T-helper 9 cell (primary cell): ENCODE measurements at places on chromosomes 3 and 15.

- DNase-seq: no peak
These were observed 85.4 kb downstream of the HES1 start for GRCh38 chr3:194221336-194221735.

GRCh38 chr3:51550080-51550819 lies 11.7 kb downstream of the RAD54L2 start:
- no peak for DNase-seq

- no peak for DNase-seq
These were observed 2.6 kb downstream of the ITIH4 start for GRCh38 chr3:52827866-52828376.

GRCh38 chr3:22491344-22491743 lies 711.8 kb upstream of the UBE2E2 start:
- no peak for DNase-seq

DNA sequence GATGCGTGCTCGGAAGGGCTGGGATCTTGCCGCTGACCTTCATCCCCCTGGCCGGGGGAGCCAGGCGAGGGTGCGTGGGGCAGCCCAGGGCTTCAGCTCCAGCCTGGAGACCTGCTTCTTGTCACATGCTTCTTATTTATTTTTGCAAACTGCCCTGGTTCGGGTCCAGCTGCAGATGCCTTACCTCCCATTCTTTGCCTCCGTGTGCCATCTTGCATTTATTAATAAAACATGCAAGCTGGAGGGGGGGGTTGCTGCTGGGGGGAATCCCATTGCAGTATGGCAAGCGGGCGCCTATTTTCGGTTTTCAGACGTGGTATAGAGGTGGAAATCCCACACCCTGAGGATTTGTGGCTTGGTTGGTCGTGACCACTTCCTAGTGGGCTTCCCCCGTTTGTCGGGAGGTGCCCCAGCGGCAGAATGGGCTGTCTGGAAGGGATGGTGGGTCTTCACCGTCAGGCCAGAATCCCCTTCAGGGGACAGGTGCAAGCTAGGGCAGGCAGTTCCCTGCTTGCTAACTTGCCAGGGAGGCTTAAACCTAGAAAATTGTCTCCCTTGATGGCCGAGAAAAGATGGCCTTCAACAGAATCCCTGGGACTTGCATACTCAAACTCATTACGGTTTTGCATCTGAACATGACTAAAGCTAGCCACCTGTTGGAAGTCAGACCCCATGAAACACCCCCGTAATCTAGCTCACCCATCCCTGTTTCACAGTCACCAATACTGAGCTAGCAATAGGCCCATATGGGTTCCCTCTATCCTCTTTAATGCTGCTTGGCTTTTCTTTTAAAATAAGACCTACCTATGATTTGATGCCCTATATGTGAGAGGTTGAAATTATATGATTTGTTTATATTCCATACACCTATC lies 569 bp downstream of the TMEM266 start:
- peak; percentile 5 for DNase-seq

DNA sequence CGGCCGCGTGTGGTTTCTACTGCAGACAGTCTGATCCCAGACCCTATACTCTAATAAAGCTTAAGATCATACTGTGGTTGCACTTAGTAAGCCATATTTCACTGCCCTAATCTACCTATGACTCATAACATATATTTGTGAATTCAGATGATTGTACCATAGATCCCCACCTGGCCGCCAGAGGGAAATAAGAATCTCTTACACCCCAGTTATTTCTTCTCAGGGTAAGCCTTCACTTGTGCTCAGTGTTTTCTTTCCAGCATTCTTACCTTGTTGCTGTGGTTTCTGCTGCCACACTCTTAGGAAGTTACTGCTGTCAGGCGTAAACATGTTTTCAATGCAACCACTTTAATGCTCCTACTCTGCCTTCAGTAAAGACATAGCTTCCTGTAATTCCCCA lies 105.9 kb downstream of the B3GALNT1 start:
- no peak for DNase-seq

- DNase-seq: no peak
These were observed 7.6 kb upstream of the P2RY14 start for GRCh38 chr3:151285940-151286339.

DNA sequence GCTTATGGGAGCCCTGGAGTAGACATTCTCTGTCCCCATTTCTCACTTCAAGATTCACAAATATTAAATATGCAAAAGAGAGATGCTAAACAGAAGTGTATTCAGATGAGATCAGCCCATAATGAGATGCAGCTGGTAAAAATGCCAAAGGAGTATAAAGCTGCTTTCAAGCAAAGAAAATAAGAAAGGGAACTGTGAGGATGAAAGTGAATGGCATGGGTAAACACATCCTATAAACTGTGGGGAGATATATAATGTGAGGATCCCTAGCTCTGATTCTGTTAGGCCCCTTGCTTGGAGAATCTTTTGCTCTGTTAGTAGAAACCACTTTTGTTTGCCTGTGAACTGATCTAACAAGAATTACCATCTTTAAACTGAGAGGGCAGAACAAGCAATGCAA lies 396.6 kb downstream of the SOX2 start:
- no peak for DNase-seq

GRCh38 chr15:81007428-81008064 lies 6.8 kb downstream of the TLNRD1 start:
- DNase-seq: no peak

DNA sequence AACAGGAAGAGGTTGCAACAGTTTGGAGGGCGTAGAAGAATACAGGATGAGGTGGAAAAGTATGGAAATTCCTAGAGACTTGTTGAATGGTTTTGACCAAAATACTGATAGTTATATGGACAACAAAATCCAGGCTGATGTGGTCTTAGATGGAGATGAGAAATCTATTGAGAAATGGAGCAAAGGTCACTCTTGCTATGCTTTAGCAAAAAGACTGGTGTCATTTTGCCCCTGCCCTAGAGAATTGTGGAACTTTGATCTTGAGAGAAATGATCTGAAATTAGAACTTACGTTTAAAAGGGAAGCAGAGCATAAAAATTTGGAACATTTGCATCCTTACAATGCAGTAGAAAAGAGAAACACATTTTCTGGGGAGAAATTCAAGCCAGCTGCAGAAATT lies 686.9 kb upstream of the GBE1 start:
- DNase-seq: no peak

- no peak for DNase-seq
These were observed 490.7 kb downstream of the GBE1 start for GRCh38 chr3:81270603-81271379.

DNA sequence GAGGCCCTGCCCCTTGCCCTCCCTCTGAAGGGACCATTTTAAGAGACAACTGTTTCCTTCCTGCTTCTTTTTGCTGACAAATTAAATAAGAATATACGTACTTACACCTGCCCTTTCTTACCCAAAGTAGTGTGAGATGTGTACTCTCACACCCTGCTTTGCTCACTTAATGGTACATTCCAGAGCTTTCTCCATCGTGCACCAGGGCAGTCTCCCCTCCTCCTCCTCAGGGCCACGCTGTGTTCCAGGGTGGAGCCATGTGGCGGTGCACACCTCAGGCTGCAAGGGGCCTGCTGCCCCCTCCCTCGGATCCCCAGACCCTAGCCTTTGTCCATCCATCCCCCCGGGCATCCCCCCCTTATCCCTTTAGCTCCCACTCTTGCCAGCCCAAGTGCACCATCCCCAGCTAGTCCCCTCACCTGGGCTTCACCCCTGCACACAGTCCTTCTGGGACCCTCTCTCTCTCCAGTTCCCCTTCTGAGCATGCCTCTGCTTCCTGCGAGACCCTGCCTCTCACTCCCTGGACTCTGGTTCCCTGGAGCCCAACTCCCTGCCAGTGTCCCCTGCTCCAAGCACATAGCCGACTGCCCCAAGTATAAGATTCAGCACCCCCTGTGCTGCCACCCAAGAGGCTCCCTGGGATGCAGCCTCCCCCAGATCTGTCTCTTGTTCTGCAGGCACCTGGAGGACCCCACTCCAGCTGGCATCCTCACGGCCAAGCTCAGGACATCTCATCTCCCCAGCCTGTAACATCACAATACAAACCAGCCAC lies 89.5 kb upstream of the IQSEC1 start:
- DNase-seq: no peak

DNA sequence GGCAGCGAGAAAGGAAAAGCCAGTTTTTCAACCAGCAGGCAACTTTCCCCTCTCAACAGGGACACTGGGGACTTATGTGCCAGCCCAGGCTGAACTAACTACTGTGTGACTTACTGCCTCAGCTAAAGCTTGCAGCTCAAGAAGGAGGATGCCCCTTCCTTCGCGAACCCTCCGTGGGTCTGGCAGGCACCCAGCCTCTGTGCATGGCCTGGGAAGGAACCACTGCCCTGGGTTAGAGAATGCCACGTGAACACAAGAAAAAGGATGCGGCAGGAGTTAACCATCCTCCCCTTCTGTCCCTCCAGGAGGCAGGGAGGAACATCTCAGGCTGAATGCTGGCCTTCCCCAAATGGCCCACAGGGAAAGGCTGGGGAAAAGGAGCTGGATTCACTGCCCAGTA lies 29.0 kb downstream of the CHDH start:
- no peak for DNase-seq

GRCh38 chr3:55091381-55092225 lies 163.7 kb upstream of the LRTM1 start:
- DNase-seq: no peak

DNA sequence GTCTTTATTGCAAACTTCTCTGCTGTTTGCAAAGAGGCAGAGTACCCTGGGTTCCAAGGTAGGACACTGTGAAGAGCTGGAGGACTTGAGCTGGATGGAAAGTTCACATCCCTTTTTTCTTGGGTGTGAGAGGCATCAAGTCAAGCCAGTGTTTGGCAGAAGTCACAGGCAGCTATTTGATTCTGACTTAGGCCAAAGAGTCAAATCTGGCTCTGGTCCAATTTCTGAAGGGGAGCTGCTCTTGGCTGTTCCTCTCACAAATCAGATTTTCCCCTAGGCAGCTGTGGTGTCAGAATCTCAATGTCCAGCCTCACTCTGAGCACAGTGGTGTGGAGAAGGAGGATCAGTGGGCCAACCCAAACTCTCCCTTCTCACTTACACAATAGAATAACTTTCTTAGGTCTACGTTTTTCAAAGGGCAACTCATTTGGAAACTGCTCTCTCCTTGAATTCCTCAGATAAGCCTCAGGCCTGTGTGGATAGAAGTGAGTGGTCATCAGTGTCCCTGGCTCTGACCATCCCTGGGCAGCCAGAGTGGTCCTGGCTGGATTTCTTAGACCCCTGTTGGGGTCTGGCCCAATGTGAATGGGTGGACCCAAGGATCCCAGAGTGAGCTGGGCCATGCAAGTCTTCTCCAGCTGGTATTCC lies 18.2 kb upstream of the AMOTL2 start:
- DNase-seq: no peak

DNA sequence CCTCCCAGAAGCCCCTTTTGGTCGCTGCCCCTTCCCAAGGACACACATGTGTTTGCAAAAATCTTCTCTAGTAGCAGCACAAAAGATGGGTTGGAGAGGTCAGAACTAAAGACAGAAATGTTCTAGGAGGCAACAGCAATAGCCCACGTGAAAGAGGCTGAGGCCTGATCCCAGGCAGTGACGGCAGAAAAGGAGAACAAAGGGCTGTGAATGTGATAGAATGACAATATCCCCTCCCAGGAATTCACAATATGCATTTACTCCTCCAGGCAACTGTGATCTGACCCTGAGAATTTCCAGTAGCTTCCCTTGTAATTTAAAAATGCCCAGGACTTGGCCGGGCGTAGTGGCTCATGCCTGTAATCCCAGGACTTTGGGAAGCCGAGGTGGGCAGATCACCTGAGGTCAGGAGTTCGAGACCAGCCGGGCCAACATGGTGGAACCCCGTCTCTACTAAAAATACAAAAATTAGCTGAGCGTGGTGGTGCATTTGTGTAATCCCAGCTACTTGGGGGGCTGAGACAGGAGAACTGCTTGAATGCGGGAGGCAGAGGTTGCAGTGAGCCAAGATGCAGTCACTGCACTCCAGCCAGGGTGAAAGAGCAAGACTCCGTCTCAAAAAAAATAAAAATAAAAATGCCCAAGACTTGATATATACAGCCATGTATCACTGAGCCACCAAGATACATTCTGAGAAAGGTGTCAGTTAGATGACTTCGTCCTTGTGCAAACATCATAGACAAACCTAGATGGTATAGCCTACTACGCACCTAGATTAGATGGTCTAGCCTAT lies 43.6 kb upstream of the PIAS1 start:
- no peak for DNase-seq

- DNase-seq: no peak
These were observed 41.7 kb upstream of the B3GNT5 start for GRCh38 chr3:183211352-183211751.

DNA sequence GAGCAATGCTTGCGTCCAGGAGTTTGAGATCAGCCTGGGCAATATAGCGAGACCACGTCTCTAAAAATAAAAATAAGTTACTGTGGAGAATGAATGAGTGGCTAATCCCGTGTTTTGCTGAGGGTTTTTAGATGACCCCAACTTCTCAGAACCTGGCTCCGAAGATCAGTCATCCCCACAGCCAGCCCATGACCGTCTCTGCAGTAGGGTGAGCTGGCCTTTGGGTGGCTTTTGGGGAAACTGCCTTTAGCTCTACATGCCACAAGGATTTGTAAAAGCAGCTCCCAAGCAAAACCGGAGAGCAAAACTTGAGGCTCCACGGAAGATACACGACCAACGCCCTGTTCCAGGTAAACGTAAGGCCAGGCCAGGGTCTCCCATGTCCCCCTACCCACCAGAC lies 39.2 kb upstream of the TFRC start:
- no peak for DNase-seq

- DNase-seq: no peak
These were observed 199.4 kb upstream of the STRIT1 start for GRCh38 chr3:155492841-155493240.
